Stomach (tissue), 19 donors: ENCODE measurements at places on chromosomes 4 and X. TPM values are rescaled to one million over a fixed set of nuclear protein-coding genes. Genes with fewer than 3 reads are reported as not detected.

GRCh38 chrX:34341258-34341657, 209.1 kb upstream of the FAM47A start:
- DNase-seq, result no peak

The DSPP gene
- not detected for total RNA-seq

DNA sequence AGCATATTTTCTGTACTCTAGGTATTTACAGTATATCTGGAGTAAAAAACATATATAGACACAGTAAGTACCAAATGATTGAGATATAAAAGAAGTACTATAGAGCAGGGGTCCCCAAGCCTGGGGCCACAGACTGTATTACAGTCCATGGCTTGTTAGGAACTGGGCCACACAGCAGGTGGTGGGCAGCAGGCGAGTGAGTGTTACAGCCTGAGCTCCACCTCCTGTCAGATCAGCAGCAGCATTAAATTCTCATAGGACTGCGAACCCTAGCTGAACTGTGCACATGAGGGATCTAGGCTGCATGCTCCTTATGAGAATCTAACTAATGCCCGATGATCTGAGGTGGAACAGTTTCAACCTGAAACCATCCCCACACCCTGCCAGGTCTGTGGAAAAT, 300.7 kb downstream of the NR3C2 start:
- no peak for DNase-seq

- DNase-seq, result no peak
Measured at GRCh38 chr4:91621446-91621845, 682.3 kb upstream of the GRID2 start.

DNA sequence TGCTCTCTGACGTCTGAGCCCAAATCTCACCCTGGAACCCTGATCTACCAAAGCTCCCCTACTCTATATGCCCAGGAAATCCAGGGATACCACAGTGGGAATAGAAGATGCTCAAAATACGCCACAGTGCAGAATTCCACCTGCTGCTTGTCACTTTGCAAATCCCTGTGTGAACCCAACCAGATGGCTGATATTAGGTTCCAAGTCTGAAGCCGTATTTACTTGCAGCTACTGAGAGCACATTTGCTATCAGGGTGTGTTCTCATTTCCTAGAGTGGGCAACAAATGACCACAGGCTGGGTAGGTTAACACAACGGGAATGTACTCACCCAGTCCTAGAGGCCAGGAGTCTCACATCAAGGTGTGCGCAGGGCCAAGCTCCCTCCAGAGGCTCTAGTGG, 126.8 kb downstream of the MXRA5 start:
- no peak for DNase-seq
